ENCODE measurements at places on chromosomes 1 and 21. TPM values are rescaled to one million over a fixed set of nuclear protein-coding genes. Genes with fewer than 3 reads are reported as not detected.
A peak's percentile ranks its signal among the peaks of the same experiment; 100 is the strongest.

DNA sequence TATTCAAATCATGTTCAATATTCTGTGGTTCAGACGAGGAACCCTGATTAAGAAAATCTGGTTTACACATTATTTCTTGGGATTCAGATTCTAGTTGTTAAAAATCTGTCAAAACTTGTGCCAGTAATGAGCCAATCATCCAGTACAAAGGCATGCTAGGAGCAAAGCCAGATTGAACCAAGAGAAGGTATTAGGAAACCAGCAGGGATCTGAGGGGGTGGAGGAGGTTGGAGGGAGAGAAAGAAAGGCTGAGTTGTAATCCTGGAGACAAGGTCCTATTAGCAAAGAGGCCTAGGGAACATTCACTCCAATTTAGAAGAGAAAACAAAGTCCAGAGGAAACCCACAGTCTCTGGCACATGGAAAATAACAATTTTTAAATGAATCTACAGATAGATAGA lies 352.9 kb downstream of the LTN1 start:
- H3K27me3 ChIP-seq: no peaks in the 10 kb centered on the region
- peak overlapping the region; percentile 58 for H3K27ac ChIP-seq
- H3K4me1 ChIP-seq: no peaks in the 10 kb centered on the region
- DNase-seq: no peak
- no peak overlapping the region for H3K4me3 ChIP-seq
- H3K36me3 ChIP-seq: no peaks in the 10 kb centered on the region

DNA sequence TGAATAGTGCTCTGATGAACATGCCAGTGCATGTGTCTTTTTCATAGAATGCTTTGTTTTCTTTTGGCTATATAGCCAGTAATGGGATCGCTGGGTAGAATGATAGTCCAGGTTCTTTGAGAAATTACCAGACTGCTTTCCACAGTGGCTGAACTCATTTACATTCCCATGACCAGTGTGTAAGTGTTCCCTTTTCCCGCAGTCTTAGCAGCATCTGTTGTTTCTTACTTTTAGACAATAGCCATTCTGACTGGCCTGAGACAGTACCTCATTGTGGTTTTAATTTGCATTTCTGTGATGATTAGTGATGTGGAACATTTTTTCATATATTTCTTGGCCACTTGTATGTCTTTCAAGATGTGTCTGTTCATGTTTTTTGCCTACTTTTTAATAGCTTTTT lies 784.5 kb downstream of the USP25 start:
- no peaks in the 10 kb centered on the region for H3K27me3 ChIP-seq
- H3K4me3 ChIP-seq: no peak overlapping the region
- no peaks in the 10 kb centered on the region for H3K36me3 ChIP-seq
- no peak overlapping the region for H3K27ac ChIP-seq

DNA sequence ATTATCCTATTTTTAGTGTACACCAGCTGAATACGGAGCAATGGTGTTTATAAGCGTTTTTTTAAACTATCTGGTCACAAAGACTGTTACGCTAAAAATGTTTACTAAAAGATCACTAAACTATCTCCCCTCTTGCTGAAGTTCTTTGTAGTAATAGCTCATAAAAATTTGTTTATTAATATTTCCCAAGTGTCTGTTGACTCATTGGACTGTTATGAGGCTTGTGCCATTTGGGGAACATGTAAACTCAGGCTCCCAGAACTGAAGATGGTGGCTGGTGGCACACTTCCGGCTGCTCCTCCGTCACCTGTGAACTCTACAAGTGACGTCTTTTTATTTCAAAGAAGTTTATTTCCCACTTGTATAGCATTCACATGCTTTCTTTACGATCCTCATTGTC lies 46.3 kb downstream of the AIDA start:
- H3K4me1 ChIP-seq: no peaks in the 10 kb centered on the region
- H3K27ac ChIP-seq: no peak overlapping the region
- H3K27me3 ChIP-seq: no peaks in the 10 kb centered on the region
- H3K4me3 ChIP-seq: no peak overlapping the region
- H3K36me3 ChIP-seq: peaks cover 4% of the 10 kb centered on the region

DNA sequence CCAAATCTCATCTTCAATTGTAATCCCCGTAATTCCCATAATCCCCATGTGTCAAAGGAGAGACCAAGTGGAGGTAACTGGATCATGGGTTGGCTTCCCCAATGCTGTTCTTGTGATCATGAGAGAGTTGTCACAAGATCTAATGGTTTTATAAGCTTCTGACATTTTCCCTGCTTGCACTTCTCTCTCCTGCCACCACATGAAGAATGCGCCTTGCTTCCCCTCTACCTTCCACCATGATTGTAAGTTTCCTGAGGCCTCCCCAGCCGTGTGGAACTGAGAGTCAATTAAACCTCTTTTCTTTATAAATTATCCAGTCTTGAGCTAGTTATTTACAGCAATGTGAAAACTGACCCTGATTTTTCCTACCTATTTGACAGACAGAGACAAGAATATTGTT lies 162.5 kb upstream of the SYT6 start:
- no peak overlapping the region for H3K4me3 ChIP-seq
- H3K27me3 ChIP-seq: no peaks in the 10 kb centered on the region
- no peak overlapping the region for H3K27ac ChIP-seq

Gene AVPR1B
- total RNA-seq: not detected

DNA sequence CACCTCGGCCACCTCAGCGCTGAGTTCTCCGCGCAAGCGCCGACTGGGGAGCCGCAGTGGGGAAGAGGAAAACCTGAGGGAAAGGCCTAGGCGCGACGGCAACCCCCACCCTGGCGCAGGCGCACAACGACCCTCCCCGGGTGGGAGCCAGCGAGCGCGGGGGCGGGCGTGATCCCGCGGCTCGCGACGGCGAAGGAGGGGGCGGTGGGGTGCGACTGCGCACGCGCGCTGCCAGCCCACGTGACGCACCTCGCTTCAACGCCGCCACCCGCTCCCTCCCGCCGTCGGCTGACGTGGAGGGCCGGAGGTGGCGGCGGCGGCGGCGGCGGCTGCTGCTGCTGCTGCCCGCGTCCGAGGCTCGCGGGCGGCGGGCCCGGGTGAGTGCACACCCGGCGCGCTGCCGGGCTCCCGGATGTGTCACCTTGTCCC lies at the start of the genes PIGP and TTC3:
TSS of gene PIGP (minus strand) at position 84 of the 429 bp plus-strand sequence. CDS start 556 bp downstream, outside the sequence.
TSS of gene TTC3 (plus strand) at position 267 of the 429 bp plus-strand sequence. CDS start 14,004 bp downstream, outside the sequence.
- H3K27ac ChIP-seq: peak within 1 kb of the TSS; percentile 99
- H3K4me1 ChIP-seq: no peaks in the 10 kb centered on the region
- no peaks in the 10 kb centered on the region for H3K27me3 ChIP-seq

DNA sequence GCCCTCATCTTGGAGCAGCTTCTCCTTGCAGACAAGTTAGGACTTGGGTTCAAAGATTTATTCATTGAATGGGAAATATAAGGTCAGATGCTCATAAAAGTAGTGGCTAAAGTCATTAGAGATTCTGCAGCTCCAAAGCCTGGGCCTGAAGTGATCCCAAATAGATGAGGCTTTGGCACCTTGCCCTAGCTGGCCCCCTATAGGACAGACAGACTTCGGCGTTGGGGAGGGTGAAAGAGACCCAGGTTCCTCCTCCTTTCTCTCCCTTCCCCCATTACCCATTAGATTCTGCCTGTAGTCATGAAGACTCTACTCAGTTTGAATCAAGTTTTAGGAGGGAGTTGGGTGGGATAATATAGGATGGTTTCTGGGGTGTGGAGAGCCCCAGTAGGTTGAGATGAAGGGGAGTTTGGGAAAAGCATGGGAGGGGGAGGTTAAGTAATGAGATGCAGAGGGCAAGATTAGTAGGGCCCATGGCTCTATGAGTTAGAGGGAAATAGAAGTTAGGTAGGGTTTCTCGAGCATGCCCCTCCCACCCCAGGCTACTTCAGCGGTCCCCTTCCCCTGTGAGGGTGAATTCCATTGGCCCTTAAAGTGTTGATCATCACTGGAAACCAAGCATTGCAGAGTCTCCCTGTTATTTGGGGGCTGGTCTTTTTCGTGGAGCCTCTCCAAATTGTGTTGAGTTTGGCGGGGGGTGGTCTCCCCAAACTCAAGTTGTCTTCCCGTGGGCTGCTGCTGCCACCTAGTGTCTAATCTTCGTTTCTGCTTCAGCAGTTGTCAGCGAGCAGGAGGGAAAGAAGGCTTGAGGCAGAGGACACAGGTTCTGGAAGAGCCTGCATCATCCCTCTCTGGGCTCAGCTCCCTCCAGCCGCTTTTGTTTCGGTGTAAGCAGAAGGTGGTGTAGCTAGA lies 2.1 kb upstream of the AHDC1 start:
- DNase-seq: no peak
- no peaks in the 10 kb centered on the region for H3K27me3 ChIP-seq
- no peaks in the 10 kb centered on the region for H3K4me1 ChIP-seq

Gene GPR25
- not detected for total RNA-seq

Gene FCRL1
- not detected for total RNA-seq

DNA sequence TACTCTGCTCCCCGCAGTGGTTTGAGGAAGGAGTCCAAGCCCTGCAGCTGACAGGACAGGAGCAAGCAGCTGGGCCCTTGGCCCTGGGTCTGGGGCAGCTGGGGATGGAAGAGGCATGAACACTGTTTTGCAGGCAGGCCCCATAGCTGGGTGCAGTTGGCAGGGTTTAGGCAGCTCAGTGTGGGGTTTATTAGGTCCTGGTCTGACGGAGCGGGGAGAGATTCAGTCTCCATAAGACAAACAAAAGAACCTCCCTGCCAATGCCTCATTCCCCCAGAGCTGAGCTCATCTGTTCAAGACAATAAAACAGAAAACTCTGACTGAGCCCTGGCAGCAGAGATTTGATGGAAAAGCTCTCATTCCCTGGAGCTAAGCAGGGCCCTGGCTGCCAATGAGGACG lies 37.3 kb downstream of the OLFML2B start:
- DNase-seq: no peak
- no peaks in the 10 kb centered on the region for H3K27me3 ChIP-seq
- no peak overlapping the region for H3K27ac ChIP-seq
- H3K4me3 ChIP-seq: no peak overlapping the region

DNA sequence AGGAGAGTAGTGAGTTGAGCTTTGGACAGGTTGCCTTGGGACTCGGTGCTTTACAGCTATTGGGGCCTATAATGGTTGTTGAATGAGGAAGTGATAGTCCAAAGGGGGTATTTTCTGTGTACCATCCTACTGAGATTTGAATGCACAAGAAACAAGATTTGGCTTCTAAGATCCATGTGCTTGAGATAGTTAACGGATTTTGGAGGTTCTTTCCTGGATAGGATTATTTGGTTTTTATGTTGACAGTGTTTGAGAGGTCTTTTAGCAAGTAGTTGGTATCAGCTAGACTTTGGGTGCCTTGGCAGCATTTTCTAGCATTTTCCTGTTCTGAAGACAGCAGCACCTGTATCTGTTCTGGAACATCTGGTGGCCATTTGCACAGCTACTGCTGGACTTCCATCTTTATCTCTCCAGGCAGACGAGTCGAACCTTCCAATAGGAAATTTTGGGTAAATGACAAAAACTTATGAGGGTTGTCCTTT lies 3.6 kb upstream of the SCAF4 start:
- H3K36me3 ChIP-seq: no peaks in the 10 kb centered on the region
- no peak for DNase-seq
- no peak overlapping the region for H3K4me3 ChIP-seq
- no peaks in the 10 kb centered on the region for H3K27me3 ChIP-seq

- H3K36me3 ChIP-seq: no peaks in the 10 kb centered on the region
- H3K4me1 ChIP-seq: no peaks in the 10 kb centered on the region
- H3K27ac ChIP-seq: no peak overlapping the region
- H3K4me3 ChIP-seq: no peak overlapping the region
These were observed 120.9 kb upstream of the KIAA1614 start for GRCh38 chr1:180791806-180792205.

Gene SFN
- 12.1 TPM for total RNA-seq

DNA sequence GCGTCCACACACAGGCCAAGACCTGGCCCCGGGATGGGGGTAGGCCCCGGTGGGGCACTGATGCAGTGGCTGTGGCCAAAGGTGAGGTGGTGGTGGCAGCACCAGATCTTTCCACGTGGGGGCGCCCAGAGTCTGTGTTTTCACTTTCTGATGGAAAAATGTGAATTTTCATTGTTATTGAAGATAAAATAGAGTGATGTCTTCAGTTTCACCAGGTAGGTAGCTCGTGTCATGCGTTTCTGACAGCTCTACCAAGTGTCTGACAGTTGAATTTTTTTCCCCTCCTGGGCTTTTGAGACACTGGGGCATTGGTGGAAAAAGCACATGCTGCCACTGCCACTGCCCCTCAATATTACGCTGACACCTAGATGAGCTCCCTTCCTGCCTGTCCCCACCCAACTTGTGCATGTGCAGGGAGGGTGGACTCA lies 40.0 kb upstream of the MAGOH start:
- no peaks in the 10 kb centered on the region for H3K4me1 ChIP-seq
- H3K27ac ChIP-seq: no peak overlapping the region
- H3K36me3 ChIP-seq: no peaks in the 10 kb centered on the region
- no peak for DNase-seq

Gene FMO5
- 22.0 TPM for total RNA-seq

Gene AZIN2
- 7.9 TPM for total RNA-seq

Gene C4BPA
- total RNA-seq: 6.4 TPM

GRCh38 chr1:1599030-1599934 lies 653 bp downstream of the FNDC10 start:
- peaks cover 8% of the 10 kb centered on the region for H3K4me1 ChIP-seq
- no peak overlapping the region for H3K27ac ChIP-seq
- H3K36me3 ChIP-seq: no peaks in the 10 kb centered on the region
- H3K4me3 ChIP-seq: no peak overlapping the region

Gene CFAP74
- not detected for total RNA-seq

GRCh38 chr1:247304031-247304430 lies 27.6 kb downstream of the ZNF496 start:
- H3K27me3 ChIP-seq: no peaks in the 10 kb centered on the region
- H3K36me3 ChIP-seq: peaks cover 15% of the 10 kb centered on the region
- H3K4me1 ChIP-seq: no peaks in the 10 kb centered on the region
- DNase-seq: no peak
- no peak overlapping the region for H3K27ac ChIP-seq

GRCh38 chr1:202145068-202145743 lies 669 bp upstream of the ARL8A start:
- DNase-seq: no peak
- H3K4me1 ChIP-seq: no peaks in the 10 kb centered on the region
- peak overlapping the region; percentile 95 for H3K4me3 ChIP-seq
- H3K27me3 ChIP-seq: no peaks in the 10 kb centered on the region

DNA sequence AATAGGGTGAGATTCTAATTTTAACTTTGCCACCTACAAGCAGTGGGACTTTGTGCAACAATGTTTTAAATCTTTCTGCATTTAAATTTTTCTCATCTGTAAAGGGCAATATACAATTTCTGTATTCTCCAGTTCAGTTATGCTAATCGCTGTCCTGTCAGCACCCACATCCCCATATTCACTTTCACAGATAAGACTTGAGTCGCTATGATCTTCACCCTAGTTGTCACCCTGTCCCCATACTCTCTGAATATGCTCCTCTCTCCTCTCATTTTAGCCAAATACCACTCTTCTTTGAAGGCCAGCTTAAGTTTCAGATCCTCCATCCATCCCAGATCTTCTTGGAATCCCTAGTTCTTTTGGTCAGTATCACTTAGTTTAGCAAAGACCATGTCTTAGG lies 8.8 kb downstream of the DDR2 start:
- no peak overlapping the region for H3K4me3 ChIP-seq
- no peak for DNase-seq
- no peaks in the 10 kb centered on the region for H3K27me3 ChIP-seq
- no peak overlapping the region for H3K27ac ChIP-seq
- H3K4me1 ChIP-seq: no peaks in the 10 kb centered on the region
- H3K36me3 ChIP-seq: no peaks in the 10 kb centered on the region

GRCh38 chr1:22831729-22832413 lies 121.2 kb downstream of the EPHB2 start:
- no peaks in the 10 kb centered on the region for H3K27me3 ChIP-seq
- no peaks in the 10 kb centered on the region for H3K36me3 ChIP-seq
- no peaks in the 10 kb centered on the region for H3K4me1 ChIP-seq
- H3K4me3 ChIP-seq: no peak overlapping the region

Gene KCNK2
- 12.1 TPM for total RNA-seq

Gene TTF2
- 24.7 TPM for total RNA-seq

Gene OR10J1
- not detected for total RNA-seq

Gene GUCA2B
- not detected for total RNA-seq

Gene PTPN14
- total RNA-seq: 30.4 TPM
